ENCODE measurements at places on chromosomes 5 and 9.

DNA sequence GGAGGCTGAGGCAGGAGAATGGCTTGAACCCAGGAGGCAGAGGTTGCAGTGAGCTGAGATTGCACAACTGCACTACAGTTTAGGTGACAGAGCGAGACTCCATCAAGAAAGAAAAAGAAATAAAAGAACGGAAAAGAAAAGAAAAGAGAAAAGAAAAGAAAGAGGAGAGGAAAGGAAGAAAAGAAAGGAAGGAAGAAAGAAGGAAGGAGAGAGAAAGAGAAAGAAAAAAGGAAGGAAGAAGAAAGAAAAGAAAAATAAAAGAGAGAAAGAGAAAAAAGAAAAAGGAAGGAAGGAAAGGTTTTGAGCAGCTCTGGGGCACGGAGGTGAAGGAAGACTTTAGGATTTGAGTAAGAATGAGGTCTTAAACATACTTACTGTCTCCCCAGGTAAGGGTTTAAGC lies 18.4 kb downstream of the TLN1 start:
- DNase-seq: no peak

- no peak for DNase-seq
Measured at GRCh38 chr5:54180630-54181031, 129.7 kb downstream of the ARL15 start.

GRCh38 chr9:26669701-26670670 lies 222.6 kb downstream of the CAAP1 start:
- DNase-seq: no peak

- DNase-seq: no peak
Measured at GRCh38 chr5:94433397-94434163, 184.8 kb downstream of the KIAA0825 start.

DNA sequence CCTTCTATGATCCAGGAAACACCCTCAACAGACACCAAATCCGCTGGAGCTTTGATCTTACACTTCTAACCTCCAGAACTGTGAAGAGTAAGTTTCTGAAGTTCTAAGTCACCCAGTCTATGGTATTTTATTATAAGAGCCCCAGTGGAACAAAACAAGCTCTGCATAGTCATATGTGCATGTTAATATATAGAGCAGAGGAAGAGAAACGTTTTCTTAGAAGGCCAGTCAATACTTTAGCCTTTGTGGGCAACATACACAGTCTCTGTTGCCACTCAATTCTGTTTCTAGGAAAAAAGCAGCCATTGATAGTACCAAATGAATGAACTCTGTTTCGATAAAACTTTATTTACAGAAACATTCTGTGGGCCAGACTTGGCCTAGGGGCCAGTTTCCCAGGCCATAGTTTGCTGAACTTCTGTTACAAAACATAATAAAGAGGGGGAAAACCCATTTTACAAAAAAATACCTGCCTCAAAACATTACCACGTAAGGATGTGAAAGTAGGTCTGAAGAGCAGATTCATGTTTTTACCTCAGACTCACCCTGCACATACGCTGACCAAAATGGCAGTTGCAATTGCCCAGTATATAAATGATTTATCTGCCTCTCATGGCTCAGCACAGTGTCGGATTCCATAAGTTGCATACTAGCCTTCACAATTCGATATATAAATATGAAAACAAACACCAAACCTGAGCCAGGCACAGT lies 350.5 kb downstream of the SLIT3 start:
- no peak for DNase-seq

All from D341Med (cell line).